ENCODE measurements at places on chromosomes 7 and 10. TPM values are rescaled to one million over a fixed set of nuclear protein-coding genes. Genes with fewer than 3 reads are reported as not detected.

DNA sequence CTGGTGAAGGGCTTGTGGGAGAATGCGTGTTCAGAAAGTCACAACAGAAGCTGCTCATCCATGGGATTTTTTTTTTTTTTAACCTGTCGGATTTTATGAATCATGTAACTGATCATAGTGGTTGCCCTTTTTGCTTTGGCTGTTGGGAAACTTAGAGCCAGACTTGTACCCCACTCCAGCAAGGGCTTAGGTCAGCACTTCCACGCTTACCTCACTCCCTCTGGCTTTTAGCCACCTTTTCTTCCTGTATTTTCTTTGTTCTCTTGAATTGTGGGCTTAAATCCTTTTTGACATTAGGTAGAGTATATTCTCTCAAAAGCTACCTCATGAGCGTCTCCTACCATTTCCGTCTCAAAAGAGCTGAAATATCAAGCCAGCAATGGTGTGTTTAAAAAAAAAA is 113.6 kb upstream of the BTBD16 start:
- DNase-seq: no peak

DNA sequence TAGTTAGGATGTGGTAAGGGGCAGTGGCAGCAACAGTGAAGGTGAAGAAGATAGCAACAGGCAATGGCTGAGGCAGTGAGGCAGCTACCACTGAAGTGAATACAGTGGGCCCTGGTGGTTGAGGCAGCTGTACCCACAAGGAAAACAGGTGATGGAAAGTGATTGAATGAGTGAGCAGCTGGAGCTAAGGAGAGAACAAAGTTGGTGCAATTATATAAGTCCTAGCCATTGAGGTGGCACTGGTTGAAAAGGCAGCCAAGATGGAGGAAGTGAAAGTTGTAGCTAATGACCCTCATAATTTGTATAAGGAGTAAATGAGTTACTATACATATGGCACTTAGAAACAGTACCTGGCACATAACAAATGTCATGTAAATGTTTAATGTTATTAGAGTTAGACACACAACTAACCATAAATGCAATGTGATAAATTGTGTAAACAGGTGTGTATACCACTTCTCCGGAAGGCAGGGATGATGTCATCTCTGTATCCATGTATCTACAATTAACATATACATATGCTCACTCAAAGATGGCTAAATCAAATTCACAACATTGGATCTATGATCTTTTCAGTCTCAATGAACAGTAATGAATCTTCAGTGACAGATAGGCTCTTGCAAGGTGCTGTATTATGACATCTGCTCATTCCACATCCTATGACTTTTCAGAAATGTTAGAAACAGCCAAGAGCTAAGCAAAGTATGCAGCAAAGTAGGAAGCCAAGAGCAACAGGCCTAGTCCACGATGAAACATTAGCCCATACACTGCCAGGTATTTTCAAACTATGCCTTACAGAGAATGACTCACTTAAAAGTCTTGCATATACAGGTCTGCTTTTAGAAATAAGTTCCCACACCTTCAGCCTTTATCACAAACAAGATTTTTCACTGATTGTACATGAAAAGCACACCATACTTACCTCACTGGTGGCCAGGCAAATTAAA is 10.7 kb downstream of the XPNPEP1 start:
- DNase-seq: peak; percentile 56

The THSD7A gene
- not detected for total RNA-seq

- no peak for DNase-seq
These were observed 6.2 kb downstream of the FAM241B start for GRCh38 chr10:69636273-69636575.

The CALHM3 gene
- total RNA-seq: not detected

The ZNF727 gene
- not detected for total RNA-seq

GRCh38 chr10:8279598-8279997 is 225.1 kb downstream of the GATA3 start:
- peak; percentile 20 for DNase-seq

- DNase-seq: no peak
These were observed 567.2 kb downstream of the DNAJB9 start for GRCh38 chr7:109136893-109137292.

The RAMP3 gene
- total RNA-seq: not detected

The FZD8 gene
- 25.5 TPM for total RNA-seq

The CLRN3 gene
- total RNA-seq: not detected
